Activated CD8-positive, alpha-beta memory T cell treated with anti-CD3 and anti-CD28 coated beads for 24 hours (primary cell): ENCODE measurements at places on chromosomes 7 and 10.

- DNase-seq, result no peak
Observed at GRCh38 chr7:94222516-94222915, 172.2 kb upstream of the COL1A2 start.

GRCh38 chr7:102279537-102280400, 6.9 kb upstream of the SH2B2 start:
- peak; percentile 80 for DNase-seq

- no peak for DNase-seq
Observed at GRCh38 chr7:81692146-81692905, 77.5 kb downstream of the HGF start.

DNA sequence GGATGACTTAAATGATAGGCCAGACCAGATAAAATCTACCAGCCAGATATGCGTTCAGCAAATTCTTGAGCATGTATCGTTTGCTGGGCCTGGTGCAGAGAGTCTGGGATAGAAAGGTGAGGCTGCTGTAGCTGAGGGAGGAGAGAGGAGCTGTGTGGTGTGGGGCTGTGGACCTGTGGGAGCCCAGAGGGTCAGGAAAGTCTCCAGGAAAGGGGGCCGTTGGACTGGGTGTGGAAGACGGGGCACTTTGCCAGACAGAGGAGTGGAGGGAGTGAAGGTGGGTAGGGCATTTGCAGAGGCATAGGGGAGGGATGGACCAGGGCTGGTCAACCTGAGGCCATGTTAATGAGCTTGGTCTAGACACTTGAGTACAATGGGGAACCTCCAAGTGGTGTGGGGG, 124.7 kb upstream of the UNC5B start:
- DNase-seq, result peak; percentile 37
